ENCODE measurements at places on chromosomes 4 and X.

GRCh38 chr4:128285085-128285997 is 2.3 kb downstream of the PGRMC2 start:
- no peak for DNase-seq

DNA sequence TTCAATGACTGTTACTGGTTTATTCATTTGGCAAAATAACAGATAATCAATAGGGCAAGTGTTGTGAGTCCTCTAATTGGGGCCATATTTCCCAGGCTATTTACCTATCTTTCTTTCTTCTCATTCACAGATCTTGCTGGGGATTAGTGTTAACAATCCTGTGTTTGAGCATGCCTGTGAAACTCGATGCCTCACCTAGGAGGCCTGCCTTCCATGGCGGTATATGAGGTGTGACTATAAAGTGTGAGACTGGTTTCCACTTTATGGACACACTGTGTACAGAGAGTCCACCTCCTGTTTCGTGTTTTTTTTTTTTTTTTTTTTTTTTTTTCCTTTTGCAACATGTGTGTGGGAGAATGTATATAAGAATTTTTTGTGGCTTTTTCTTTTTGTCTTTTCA is 199.3 kb downstream of the BMPR1B start:
- DNase-seq = no peak

- DNase-seq = no peak
Measured at GRCh38 chrX:9160698-9161329, 126.9 kb upstream of the FAM9B start.

DNA sequence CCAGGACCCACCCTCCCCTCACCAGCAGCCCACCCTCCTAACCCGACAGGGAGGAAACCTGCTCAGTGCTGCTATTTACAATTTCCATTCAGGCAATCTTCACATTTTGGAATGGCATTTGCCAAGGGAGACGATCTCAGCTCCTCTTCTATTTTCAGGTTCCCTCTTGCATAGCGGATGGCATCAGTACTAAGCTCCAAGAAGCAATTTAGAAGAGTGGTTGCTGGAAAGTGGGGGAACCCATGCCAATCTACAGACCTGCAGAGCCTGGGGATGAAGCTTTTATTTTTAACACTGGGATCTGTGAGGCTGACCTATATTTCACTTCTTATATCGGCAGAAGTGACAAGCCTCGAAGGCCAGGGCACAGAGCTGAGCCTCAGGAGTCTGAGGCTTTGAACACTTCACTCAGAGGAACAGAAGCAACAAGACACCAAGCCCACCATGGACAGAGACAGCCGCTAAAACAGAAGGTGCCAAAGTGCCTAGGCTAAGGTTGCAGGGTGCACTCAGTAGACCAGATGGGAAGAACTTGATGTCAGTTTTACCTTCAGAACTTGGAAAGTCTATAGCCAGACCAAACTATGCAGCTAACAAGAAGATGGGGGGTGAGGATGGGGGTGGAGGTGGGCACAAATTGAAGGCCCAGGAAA is 44.0 kb downstream of the SCD5 start:
- no peak for DNase-seq

GRCh38 chr4:149409146-149409545 is 406.5 kb downstream of the IQCM start:
- peak; percentile 52 for DNase-seq

DNA sequence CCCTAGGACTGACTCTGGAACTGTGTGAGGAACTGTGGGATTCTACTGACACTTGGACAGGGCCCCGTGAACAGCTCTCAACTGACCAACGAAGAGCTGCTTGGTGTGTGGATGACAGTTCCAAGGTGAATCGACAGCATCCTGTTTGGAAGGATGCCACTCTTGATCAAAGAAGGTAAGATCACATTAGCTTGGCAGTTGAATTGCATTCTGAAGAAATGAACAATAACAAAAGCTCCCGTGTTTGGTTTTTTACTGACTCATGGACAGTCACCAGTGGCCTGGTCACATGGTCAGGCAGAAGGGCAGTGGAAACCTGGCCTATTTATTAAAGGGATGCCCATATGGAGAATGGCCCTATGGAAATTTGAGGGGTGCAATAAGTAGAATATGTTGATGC is 33.1 kb upstream of the GPR34 start:
- DNase-seq = no peak

DNA sequence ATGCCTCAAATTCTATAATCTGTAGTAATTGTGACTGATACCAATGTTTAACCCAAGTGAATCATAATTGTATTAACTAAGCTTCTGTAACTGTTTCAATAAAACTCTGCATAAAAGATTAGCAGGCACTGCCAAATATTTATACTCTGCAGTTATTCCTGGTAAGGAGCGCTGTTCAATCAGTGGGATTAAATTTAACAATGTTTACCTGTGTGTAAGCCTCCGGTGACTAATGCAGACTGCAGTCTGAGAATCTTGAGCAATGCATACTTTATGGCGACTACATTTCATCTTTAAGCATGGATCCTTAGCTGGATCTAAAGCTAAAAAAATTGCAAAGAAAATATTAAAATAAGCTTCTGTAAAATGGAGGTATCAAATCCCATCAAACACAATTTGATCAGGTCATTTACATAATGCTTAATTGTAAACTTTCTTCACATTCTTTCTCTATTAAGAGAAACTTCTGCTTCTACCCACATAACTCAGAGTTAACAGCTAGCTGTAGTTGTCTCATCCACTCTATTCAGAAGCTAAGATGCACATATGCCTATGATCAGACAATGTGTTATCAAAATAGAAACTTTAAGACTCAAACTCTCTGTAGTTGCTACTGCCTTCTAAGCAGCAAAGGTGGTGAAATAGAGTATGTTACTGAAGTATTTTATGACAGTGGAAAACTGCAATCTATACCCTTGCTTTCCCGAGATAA is 234.0 kb downstream of the SPOCK3 start:
- peak; percentile 10 for DNase-seq

DNA sequence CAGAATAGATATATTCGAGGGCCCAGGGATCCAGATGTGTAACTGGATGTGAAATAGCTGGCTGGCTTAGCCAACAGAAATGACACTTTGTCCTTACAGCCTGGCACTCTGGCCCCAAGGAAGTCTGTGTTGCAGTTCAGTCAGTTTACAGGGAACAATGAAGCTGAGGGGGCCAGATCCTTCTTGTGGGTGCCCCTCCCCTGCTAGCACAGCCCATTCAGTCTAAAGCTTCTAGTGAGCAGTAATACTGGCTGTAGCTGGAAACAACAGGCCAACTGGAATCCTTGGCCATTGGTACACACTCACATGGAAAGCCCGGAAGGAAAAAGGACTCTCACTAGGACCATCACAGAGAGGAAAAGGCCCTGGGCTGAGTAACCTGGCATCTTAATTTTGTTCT is 22.7 kb upstream of the CD40LG start:
- no peak for DNase-seq

DNA sequence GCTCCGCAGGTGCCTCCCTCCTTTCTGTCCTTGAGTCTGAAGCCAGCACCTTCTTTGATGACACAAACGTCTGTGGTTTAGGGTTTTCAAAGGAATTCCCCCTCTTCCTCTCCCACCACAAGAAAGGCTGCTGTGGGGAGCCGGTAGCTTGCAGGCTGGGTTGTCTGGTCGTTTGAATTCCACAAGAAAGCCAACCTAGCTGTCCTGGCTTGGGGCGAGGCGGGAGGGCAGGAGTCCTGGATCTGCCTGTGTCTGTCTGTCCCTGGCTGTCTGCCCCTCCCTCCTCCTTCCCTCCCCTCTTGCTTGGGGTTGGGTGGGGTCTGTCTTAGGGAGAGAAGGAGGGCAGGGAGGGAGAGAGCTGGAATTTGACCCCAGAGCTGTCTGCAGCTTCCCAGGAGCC is 56.3 kb downstream of the SHROOM2 start:
- DNase-seq = no peak

- no peak for DNase-seq
Measured at GRCh38 chr4:65023883-65024670, 614.8 kb upstream of the TECRL start.

GRCh38 chrX:1903236-1903935 is 288.5 kb downstream of the ASMT start:
- peak; percentile 59 for DNase-seq

DNA sequence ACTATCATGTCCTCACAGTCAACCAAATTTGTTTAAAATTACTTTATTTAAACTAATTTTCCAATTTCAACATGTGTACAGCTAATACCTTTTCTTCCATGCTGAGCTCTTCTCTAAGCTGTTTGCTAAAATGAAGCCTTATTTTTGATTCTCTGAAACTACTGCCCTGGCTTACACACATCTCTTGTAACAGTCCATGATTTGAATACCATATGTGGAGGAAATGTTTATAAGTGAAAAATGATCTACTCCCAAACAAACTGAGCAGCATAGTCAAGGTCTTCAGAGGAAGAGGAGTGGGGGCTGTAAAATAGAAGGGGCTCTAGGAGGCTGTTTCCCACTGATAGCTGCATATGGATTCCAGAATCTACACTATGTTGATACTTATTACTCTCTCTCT is 188.7 kb downstream of the ANKRD50 start:
- DNase-seq = no peak

DNA sequence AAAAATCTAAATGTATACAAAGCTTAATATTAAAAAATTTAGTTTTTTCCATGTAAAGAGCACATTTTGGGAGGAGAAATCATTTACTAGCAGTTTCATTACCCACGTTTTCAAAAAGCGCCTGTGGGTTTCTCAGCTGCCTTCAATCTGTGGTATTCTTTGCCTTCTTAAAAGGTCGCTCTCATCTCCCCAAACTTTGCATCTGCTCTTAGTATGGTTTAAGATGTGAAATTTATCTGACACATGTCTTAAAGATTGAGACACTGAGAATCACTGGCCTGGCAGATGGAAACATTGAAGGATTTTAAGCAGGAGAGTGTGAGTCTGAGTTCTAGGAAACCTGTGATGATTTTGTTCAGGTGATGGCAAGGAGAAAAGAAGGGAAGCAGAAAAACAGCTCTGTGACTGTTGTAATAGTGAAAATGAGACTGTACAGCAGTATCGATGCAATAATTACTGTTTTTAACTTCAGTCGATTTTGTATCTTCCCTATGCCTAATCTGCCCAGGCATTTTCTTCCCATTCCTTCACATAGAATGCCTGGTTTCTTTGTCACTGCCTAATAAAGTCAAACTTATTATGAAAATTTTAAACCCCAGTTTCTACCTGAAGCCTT is 75.9 kb downstream of the PAQR3 start:
- no peak for DNase-seq

- DNase-seq = no peak
Measured at GRCh38 chrX:96569034-96569433, 115.6 kb upstream of the DIAPH2 start.

DNA sequence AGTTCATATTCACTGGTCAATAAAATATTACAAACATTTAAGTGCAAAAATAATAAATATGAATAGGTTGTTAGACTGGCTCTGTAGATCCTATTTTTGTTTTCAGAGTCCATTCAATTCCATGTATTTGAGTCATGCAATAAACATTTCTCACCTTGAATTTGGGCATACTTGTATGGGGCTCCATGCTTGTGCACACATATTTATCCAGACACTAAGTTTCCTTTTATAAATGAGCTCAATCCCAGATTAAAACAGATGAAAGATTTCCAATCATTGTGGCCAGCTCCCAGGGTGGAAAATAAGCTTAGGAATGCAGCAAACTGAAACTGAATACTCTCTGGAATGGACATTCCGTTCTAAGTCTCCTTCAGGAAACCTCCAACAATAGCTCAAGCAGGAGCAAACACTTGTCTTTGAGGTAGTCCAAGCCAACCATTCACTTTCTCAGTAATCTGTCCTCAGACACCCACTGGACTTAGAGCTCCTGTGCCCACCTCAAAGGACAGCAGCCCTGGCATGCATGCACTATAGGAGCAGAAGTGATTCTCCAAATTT is 16.4 kb downstream of the DMD start:
- no peak for DNase-seq

DNA sequence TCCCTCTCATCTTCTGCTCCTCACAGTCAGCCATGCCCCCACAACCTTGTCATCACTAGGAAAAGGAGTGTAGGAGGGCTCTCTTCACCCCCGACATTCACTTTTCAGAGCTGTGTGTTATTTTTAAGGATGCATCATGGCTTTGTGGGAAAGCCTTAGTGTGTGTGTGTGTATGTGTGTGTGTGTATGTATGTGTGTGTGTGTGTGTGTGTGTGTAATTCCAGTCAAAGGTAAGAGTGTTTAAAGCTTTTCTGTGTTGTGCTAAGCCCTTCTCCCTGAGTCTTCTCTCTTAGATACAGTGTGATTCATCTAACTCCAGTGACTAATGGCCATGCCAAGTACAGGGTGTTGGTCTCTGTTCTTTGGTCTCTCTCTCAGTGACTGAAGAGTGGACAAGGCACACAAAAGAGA is 76.6 kb downstream of the CHIC2 start:
- DNase-seq = no peak

DNA sequence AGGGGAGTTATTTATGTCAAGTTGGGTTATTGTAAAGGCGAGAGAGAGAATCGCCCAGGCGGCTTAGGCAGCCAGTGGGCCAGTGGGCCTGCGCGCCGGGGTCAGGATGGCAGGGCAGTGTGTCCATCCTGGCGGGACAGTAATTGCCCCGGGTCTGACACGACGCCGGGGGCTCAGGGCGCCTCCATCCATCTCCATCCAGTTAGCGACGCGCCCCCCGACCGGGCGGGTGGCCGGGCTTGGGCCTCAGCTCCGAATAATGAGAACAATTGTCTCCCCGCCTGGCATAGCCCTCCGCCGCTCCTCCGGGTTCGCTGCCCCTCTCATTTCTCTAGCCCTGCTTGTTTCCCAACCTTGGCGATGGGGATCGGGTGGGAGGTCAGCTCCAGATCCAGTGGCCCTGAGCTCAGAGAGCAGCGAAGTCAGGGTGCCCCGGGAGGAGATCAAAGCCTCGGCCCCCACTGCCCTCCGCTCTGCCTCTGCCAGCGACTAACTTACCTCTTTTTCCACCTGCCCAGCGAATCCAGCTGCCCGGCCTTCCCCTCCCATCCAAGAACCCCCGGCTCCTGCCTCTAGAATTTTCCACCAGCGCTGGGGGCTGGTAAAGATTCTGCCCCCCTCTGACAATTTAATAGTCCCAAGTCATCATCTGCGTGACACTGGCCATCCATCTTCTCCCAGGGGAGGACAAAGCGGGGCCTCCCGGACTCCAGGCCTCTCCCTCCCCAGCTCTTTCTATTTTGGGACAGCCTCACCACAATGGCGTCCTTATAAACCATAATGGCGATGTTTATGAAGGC is 56.9 kb upstream of the TMEM33 start:
- DNase-seq = no peak

- DNase-seq = no peak
Measured at GRCh38 chrX:14729058-14729457, 143.8 kb downstream of the FANCB start.

DNA sequence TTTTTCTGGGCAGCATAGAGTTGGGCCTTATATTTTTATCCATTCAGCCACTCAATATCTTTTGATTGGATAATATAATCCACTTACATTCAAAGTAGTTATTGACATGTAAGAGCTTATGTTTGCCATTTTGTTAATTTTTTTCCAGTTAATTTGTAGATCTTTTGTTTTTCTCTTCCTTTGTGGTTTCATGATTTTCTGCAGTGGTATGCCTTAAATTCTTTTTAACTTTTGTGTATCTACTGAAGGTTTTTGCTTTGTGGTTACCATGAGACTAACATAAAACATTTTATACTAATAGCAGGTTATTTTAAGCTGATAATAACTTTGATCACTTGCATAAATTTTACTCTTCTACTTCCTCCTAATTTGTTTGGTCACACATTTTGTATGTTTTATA is 140.8 kb upstream of the GATB start:
- DNase-seq = no peak

GRCh38 chr4:3464349-3464905 is 1.3 kb downstream of the DOK7 start:
- no peak for DNase-seq

Measured in HTR-8/SVneo (cell line).